ENCODE measurements at places on chromosomes 2 and 18. TPM values are rescaled to one million over a fixed set of nuclear protein-coding genes. Genes with fewer than 3 reads are reported as not detected.

- DNase-seq: no peak
These were observed 27.9 kb downstream of the G6PC2 start for GRCh38 chr2:168929031-168929430.

DNA sequence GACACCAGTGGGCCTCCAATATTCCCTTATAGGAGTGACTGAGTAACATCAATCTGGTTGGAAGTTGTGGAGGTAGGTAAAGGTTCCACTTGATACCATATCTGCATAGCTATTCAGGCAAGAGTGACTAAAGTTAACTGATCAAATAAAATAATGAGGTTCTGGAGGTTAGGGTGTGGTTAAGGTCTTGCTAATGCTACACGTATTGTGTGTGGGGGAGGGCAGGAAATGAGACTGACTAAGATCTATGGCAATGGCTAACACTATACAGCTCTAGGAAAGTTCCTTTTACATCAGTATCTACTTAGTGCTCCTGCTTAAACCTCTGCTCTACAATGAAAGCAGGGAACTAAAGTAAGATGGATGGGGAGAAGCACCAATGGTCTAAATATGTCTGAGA lies 149.1 kb upstream of the MGAT5 start:
- no peak for DNase-seq

- no peak for DNase-seq
These were observed 39.3 kb downstream of the GDF7 start for GRCh38 chr2:20706217-20706616.

GRCh38 chr2:120439637-120440384 lies 93.9 kb downstream of the INHBB start:
- DNase-seq: no peak

DNA sequence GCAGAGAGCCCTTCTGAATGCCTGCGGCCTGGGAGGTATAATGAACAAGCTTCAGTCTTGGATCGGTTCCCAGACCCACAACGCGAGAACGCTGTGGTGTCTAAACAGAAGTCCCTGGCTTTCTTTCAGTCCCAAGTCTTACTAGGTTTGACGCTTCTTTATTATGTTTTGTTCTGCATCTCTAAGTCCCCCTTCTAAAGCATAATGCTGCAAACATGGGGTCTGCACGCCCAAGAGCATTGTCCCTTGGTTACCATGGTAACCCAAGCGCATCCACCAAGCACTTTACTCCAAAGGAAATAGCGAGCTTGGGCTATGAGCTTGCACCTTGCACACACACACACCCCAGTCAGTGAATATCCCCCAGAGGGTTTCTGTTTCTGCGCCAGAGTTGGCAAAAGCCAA lies 193.7 kb downstream of the INO80D start:
- peak; percentile 39 for DNase-seq

- no peak for DNase-seq
These were observed 148.5 kb downstream of the MGAT5 start for GRCh38 chr2:134402410-134402809.

DNA sequence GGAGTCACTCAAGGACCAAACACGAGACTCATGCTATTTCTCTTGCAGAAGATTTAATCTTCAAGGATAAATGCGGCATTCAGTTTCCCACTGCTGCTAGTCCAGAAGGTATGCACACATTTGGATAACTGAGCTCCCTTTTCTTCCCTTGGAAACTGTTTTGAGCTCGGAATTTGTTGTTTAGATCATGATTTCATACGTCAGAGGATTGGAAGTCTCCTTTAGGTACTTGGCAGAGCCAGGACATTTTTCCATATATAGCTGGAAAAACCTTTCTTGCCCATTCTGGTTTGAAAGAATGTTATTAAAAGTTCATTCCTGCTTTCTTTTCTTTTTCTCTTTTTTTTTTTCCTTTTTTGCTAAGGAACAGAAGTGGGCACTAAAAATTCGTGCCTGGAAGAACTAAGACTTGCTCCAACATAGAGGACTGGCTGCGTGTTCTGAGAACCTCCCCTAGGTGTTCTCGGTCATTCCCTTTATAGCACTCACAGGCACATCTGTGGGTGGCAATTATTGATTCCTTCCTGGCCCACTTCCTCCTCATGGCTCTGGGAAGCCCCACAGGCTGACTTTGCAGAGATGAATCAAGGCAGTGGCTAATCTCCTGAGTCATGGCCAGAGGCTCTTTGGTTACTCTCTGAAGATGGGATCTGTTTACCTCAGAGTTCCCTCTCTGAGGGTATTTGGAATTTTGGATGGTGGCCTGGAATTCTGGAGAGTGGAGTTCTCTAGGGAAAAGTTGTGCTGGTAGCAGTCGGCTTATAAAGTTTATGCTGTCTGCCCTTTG lies 104.8 kb downstream of the PLCL1 start:
- DNase-seq: no peak

- peak; percentile 59 for DNase-seq
These were observed 27.9 kb downstream of the NEMP2 start for GRCh38 chr2:190506666-190507065.

DNA sequence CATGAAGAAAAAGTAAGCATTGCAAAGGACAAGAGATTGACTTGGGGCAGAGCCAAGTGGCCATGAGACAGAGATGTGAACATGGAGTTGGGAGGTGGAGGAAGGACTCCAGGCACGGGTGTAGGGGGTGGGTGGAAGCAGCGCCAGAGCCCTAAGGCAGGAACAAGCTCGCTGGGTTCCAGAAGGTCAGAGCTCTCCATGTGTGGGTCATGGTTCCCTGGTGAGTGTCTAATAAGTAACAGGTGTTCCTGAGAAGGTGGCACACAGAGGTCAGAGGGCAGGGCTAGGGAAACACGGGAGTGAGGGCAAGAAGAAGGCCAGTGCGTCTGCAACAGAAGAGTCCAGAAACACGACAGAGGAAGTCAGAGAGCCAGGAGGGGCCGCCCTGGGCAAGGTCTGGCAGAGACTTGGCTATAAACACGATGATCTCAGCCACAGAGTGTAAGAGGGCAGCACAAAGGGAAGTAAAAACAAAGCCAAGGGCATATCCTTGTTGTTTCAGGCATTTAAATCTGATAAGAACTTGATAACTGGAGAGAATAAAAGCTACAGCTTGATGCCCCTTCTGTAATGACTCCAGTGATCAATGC lies 260.8 kb downstream of the TGIF1 start:
- peak; percentile 85 for DNase-seq

DNA sequence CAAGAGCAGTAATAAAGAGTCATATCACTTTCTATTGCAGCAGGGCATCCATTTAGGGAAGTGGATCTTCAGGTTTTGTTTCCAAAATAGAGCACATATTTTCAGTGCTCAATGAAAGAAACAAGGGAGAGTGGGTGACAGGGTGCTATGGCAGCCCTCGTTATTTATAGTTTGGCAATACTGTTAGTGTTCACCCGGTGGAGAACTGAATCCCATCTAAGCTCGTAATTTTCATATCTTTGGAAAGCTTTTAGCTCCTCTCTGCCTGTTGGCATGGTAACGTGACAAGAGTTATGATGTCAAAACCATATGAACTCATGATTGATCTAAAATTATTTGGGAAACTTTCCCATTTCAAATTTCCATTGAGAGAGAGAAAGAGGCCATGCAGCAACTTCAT lies 331.9 kb downstream of the LRRTM1 start:
- DNase-seq: no peak

DNA sequence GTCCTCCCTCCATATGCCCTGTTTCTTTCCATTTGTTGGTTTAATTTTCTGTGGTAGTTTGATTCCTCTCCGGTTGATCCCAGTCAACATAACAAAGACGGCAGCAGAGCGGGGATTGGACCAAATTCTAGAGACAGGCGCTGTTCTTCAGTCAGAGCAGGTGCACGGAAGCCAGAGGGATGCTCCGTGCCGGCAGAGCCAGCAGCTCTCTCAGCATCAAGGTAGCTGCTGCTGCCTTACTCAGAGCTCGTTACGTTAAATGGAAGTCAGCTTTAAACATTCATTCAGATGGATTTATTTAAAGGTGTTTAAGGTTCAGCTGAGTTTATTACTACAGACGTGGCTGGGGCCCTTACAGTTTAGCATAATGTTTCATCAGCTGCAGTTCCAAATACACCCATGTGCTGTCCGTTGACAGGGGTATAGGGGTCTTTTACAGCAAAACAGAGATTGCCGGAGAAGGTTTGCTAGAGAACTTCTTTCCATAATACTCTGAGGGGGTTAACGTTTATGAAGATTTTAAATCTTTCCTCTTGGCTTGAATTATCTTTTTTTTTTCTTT lies 497.2 kb upstream of the PIK3C3 start:
- no peak for DNase-seq

GRCh38 chr2:13009027-13009642 lies 292.4 kb downstream of the TRIB2 start:
- DNase-seq: no peak

DNA sequence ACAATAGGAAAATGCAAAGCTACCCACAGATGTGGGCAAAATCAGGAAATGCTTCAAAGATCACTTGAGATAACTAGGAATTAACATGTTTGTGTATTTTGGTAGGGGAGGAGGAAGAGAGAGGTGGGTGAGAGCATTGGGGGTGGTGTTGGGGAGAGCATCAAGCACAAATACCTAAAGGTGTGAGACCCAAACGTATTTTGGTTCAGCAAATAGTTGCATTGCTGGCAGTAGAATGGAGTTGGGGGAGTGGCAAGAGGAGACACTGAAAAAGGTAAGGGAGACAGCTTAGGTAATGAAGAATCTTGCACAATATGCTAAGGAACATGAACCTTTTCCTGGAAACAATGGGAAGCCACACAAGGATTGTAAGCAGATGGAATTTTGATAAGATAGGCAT lies 1.5 kb upstream of the PELI1 start:
- no peak for DNase-seq

DNA sequence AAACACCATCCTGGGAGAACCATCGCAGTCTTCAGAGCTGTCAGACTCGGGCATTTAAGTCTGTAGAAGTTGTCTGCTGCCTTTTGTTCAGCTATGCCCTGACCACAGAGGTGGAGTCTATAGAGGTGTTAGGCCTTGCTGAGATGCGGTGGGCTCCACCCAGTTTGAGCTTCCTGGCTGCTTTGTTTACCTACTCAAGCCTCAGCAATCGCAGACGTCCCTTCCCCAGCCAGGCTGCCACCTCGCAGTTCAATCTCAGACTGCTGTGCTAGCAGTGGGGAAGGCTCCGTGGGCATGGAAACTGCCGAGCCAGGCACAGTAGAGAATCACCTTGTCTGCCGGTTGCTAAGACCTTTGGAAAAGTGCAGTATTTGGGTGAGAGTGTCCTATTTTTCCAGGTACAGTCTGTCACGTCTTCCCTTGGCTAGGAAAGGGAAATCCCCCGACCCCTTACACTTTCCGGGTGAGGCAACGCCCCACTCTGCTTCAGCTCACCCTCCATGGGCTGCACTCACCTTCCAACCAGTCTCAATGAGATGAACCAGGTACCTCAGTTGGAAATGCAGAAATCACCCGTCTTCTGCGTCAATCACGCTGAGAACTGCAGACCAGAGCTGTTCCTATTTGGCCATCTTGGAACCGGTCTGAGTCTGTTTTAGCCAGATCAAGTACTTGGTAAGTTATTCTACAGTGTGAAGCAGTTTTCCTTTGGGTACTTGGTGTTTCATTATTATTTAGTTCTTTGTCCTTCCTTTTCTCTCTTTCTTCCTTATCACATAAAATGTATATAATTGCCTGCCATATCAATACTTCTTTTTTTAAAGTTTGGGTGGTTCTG lies 71.5 kb downstream of the CDC42EP3 start:
- peak; percentile 34 for DNase-seq

- no peak for DNase-seq
These were observed 54.7 kb upstream of the FZD7 start for GRCh38 chr2:201978986-201979385.

The TTC27 gene
- 11.6 TPM for total RNA-seq

The PDE6D gene
- total RNA-seq: 25.7 TPM

The TXNL4A gene
- total RNA-seq: 33.8 TPM

The TCF23 gene
- total RNA-seq: not detected

The UGT1A3 gene
- total RNA-seq: 2.6 TPM

The FOXD4L1 gene
- total RNA-seq: not detected

The HADHB gene
- 86.0 TPM for total RNA-seq

The ZC3H15 gene
- total RNA-seq: 54.1 TPM

The SLC19A3 gene
- total RNA-seq: 7.5 TPM

The HRH4 gene
- not detected for total RNA-seq

The FSHR gene
- not detected for total RNA-seq

The HNMT gene
- 45.0 TPM for total RNA-seq
